Astrocyte of the hippocampus (primary cell): ENCODE measurements at places on chromosomes 4 and X.

DNA sequence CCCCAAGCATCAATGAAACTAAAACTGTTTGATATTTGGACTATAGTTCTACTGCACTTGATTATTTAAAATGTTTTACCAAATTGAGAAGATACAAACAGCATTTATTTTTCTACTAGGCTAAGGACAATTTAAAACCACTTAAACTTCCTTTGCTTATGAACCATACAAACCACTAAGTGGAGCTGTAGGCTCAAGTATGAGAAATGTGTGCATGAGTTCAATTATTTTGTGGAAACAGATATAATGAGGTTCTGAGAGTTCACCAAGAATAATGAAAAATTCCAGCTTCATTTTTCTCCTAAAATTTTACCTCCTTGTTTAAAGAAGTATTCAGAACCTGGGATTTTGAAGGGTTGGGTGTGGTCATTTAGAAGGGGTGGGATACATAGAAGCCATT is 63.1 kb downstream of the SERPINA7 start:
- DNase-seq, result peak; percentile 7

- DNase-seq, result no peak
These were observed 103.9 kb downstream of the SYTL5 start for GRCh38 chrX:38110231-38110630.

- peak; percentile 33 for DNase-seq
These were observed 1.3 kb downstream of the TMEM47 start for GRCh38 chrX:34655501-34656455.

GRCh38 chr4:70559211-70559830 is 32.7 kb upstream of the AMBN start:
- peak; percentile 65 for DNase-seq

DNA sequence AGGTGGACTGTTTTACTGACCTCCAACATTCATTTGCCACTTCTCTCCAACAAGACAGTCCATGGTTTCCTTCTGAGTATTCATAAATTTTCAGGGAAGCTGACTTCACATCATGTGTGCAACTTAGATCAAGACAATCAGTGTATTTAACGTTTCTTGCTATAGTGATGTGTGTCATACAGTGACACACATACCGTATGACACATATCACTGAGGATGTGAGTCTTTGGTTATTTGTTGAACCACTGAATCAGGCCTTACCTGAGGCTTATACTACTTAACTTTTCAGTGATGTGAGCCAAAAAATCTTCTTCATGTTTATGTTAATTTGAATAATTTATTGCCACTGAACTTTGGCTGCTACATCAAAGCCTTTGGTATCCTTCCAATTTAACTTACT is 166.8 kb downstream of the BMPR1B start:
- no peak for DNase-seq

DNA sequence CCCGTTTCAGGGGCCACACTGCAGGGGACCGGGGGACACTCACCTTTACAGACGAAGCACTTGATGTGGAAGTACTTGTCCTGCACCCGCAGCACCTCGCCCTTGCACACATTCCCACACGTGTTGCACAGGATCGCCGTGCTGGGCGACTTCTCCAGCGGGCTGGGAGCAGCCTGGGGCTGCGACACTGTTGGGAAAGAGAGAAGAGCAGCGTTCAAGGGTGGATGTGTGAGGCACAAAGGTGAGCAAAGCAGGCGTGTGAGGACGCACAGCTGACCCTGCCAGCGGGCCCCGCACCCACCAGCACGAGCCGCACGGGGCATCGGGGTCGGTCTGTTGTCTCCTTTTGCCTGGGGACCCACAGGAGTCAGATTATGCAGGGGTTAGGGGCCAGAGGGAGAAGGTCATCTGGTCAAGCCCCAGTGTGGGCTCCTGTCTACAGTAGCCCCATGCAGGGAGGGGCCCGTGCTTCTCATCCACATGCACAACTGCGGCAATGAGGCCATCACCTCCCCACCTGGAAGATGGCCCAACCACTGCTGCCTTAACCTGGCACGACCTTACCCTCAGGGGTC is 52.1 kb downstream of the ABLIM2 start:
- DNase-seq, result no peak

DNA sequence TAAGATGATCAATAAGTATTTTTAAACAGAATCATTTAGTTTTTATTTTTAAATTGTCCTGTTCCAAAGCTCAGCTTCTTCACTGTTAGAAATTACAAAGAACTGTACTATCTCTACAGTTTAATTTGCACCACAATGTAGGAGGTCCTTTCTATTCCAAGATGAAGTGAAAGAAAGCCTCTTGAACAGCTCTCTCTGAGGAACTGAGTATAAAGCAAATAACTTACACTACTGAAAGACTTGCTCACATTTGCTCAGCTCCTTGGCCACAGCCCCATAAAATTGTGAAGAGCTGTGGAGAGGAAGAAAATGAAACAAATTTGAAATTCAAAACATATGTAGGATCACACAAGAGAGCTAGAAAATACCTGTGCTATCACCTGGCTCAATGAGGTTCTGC is 68.6 kb downstream of the ENPEP start:
- DNase-seq, result no peak
